ENCODE measurements at places on chromosomes 3 and 15.
A peak's percentile ranks its signal among the peaks of the same experiment; 100 is the strongest.

- no peak for DNase-seq
These were observed 253.0 kb upstream of the NSMCE3 start for GRCh38 chr15:29522373-29523276.

DNA sequence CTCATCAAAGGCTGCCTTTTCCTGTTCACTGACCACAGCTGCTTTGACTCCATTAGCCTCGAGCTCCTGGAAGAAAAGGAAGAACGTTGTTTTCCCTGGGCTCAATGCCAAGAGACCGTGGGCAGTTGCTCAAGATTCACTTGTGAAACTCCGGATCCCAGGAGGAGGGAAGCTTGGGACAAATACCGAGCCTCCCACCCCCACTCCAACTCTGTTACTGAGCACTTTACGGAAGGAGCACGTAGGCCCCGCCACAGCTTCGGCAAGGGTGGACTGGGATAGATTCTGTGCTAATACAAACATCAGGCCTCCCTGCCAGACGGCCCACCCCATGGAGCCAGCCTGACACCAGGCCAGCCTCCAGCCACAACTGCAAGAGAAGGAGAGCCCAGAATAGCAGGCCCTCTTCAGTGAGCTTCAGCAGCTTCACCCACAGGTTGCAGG lies 10.8 kb upstream of the FANCD2 start:
- DNase-seq, result peak; percentile 91

- no peak for DNase-seq
These were observed 16.0 kb downstream of the NKIRAS1 start for GRCh38 chr3:23900744-23901143.

DNA sequence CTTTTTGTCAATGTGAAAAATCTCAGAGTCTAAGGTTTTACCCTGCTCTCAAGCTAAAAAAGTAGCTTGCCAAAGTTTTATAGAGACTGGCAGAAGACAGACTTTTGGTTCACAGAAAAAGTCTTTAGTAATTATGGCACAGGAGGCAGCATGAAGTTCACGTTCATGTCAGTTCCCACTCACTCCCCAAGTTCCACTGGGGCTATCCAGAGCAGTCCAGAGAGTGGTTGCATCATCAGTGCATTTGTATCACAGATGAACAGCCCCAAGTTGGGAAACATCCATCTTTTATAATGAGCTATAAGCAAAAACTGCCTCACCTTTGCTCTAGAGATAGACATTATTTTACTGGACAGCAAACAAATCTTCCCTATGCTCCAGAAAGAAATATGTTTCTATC lies 454.1 kb upstream of the AGTR1 start:
- DNase-seq, result no peak

- DNase-seq, result no peak
These were observed 103.1 kb downstream of the LRIG1 start for GRCh38 chr3:66397745-66398144.

- DNase-seq, result peak; percentile 70
These were observed 115.2 kb downstream of the USP13 start for GRCh38 chr3:179768080-179768479.

- no peak for DNase-seq
These were observed 105.8 kb upstream of the ARL6 start for GRCh38 chr3:97658668-97659285.

DNA sequence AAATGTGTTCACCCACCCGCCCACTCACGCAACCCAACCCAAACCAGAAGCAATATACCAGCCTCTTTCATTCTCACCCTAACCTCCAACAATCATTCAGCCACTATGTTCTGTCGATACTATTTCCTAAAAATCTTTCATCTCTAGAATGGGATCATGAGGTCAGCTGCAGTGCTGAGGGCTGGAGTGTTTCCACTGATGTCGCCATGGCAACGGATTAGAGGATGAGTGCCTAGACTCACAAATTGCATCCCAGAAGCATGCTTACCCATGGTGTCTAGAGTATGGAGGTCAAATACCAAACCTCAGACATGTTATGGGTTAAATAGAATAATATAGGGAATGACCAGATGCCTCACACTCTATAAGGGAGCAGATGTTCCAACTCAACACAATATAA lies 138.5 kb downstream of the GABRB3 start:
- no peak for DNase-seq

GRCh38 chr15:52786436-52787122 lies 3.6 kb downstream of the ONECUT1 start:
- DNase-seq, result no peak

GRCh38 chr3:183394150-183394549 lies 34.3 kb downstream of the MCF2L2 start:
- DNase-seq, result no peak

GRCh38 chr3:13706886-13707285 lies 158.0 kb downstream of the FBLN2 start:
- DNase-seq, result no peak
